GM23338 (cell line): ENCODE measurements at places on chromosomes 12 and 14. TPM values are rescaled to one million over a fixed set of nuclear protein-coding genes. Genes with fewer than 3 reads are reported as not detected.

GRCh38 chr14:55092341-55092740 is 36.7 kb upstream of the LGALS3 start:
- DNase-seq: no peak

Gene TCL1B
- 5.5 and 6.1 TPM in 2 replicates for total RNA-seq

Gene METTL3
- total RNA-seq: 125 and 140 TPM in 2 replicates

Gene CPNE8
- 8.6 and 8.7 TPM in 2 replicates for total RNA-seq
